ENCODE measurements at places on chromosomes 13 and 19.

GRCh38 chr13:48078251-48078656, 16.6 kb downstream of the MED4 start:
- DNase-seq: peak; percentile 6

- DNase-seq: no peak
These were observed 624 bp downstream of the SAFB start for GRCh38 chr19:5623397-5624017.

- DNase-seq: no peak
These were observed 4.7 kb upstream of the TUBGCP3 start for GRCh38 chr13:112592647-112593046.

GRCh38 chr19:30074741-30075715, 133.0 kb downstream of the URI1 start:
- no peak for DNase-seq

GRCh38 chr19:288911-289310, 2.3 kb downstream of the PLPP2 start:
- DNase-seq: no peak

DNA sequence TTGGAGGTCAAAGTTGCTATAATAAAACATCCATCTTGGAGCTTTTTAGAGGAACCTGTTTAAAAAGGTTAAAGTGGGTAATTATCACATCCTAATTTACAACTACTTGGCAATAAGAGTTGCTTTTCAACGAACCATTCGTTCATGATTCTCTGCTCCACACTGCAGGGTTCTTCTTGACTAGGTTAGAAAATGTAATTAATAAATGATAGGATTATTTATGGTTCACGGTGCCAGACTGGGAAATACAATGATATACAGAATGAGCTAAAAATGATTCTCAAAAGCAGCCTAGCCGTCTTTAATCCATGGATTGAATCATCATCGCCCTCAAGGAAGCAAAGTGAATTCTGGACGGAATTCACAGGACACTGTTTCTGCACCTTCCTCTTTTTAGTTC, 291.2 kb downstream of the TEX29 start:
- no peak for DNase-seq

DNA sequence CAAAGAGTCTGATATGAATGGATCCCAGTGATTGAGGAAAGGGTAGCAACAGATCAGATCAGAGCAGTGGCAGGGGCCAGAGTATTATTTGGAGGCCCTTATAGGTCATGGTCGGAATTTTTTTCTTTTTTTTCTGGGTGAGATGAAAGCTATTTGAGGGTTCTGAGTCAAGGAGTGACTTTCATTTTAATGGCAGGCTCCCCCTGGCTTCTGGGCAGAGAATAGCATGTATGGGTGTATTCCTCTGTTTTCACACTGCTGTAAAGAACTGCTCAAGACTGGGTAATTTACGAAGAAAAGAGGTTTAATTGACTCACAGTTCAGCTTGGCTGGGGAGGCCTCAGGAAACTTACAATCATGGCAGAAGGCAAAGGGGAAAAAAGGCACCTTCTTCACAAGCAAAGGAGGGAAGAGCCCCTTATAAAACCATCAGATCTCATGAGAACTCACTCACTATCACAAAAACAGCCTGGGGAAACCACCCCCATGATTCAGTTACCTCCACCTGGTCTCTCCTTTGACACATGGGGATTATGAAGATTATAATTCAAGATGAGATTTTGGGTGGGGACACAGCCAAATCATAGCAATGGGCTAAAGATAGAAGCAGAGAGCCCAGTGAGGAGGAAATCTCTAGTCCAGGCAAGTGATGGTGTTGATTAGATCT, 3.0 kb upstream of the SLC6A16 start:
- no peak for DNase-seq

GRCh38 chr19:35908973-35909683, 1.0 kb upstream of the TYROBP start:
- peak; percentile 92 for DNase-seq

DNA sequence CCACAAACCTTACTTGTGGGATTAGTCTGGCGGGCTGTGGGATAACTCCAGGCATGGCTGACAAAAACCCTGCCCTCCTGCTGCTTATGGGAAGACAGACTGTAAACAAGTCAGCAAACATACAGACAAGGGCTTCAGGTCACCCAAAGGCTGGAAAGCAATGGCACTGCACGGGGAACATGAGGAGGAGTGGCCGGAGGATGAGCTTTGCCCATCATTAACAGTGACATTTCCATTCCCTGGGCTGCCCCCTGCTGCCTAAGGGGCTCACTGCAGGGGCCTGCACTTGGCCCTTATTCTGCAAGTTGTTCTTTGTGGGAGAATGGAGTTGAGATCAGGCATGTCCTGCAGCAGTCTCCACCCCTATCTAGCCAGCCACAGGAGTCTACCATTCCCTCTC, 91.3 kb downstream of the UQCRFS1 start:
- no peak for DNase-seq

DNA sequence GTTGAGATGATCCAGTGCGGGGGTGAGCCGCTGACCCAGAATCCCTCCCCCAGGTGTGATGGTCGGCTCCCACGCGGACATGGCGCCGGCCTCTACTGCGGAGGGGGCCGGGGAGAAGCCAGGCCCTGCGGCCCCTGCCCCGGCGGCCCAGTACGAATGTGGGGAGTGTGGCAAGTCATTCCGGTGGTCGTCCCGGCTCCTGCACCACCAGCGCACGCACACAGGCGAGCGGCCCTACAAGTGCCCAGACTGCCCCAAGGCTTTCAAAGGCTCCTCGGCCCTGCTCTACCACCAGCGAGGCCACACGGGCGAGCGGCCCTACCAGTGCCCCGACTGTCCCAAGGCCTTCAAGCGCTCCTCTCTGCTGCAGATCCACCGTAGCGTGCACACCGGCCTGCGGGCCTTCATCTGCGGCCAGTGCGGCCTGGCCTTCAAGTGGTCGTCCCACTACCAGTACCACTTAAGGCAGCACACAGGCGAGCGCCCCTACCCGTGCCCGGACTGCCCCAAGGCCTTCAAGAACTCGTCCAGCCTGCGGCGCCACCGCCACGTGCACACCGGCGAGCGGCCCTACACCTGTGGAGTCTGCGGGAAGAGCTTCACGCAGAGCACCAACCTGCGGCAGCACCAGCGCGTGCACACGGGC, 3.7 kb upstream of the NAT14 start:
- no peak for DNase-seq

- peak; percentile 18 for DNase-seq
These were observed 3.6 kb downstream of the POU4F1 start for GRCh38 chr13:78599645-78600279.

DNA sequence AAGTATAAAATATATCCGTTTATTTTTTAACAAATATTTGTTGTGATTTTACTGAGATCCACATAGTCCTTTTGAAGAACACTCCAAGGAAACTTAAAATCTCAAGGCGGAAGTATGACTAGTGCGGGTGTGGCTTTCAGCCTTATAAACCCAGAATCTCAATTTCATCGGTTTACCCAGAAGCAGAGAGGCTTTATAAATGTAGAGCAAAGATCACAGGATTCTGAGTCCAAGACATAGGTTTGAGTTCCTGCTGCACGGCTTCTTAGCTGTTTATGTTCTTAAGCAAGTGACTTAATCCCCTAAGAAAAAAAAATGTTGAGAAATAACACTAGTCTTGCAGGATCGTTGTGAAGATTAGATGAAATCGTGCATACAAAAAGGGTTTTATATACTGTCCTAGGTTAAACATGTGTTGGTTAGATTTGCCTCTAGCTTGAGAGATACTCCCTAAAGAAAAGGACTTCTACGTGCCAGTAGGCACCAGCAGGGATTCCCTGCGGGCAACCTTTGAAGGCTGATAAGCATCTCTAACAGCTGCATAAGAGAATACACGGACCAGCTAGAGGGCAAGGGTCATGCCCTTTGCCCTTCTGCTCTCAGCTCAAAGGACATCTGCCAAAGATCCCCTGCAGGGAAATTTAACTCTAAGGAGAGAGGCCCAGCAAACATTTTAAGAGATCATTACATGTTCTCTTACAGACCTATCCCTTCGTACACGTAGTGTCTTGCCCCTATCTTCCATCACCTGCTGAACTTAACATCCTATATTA, 130.4 kb upstream of the MIR17HG start:
- DNase-seq: no peak

DNA sequence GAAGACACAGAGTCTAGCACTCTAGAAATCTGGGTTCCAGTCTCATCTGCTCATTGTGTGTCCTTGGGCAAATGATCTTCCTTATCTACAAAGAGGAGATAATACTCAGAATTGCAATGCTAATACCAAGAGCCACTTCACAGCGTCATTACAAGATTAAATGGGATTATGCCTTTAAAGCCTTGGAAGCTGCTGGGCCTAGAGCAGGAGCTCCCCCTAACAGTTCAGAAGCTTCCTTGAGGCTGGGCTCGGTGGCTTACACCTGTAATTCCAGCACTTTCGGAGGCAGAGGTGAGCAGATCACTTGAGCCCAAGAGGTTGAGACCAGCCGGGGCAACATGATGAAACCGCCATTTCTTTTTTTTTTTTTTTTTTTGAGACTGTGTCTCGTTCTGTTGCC, 27.6 kb downstream of the AP2S1 start:
- DNase-seq: no peak

DNA sequence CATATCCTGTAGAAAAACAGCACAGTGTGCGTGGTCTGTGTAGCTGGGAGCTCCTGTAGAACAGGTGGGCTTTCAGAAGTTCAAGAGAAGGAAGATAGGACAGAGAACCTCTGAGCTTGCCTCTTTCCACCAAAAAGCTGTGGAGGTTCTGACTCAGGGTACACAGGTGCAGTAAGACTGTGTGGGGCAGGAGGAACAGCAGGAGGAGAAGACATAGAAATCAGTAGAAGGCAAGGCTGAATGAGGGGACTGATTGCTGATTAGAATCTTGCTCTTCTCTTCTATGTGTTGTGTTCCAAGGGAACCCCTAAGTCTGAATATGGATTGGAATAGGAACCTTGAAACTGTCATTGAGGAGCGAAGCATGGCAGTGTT, 122.7 kb downstream of the AKAP11 start:
- no peak for DNase-seq

GRCh38 chr19:40594255-40594654, 6.9 kb upstream of the LTBP4 start:
- DNase-seq: no peak

- DNase-seq: no peak
These were observed 8.6 kb downstream of the C19orf25 start for GRCh38 chr19:1470305-1471009.

DNA sequence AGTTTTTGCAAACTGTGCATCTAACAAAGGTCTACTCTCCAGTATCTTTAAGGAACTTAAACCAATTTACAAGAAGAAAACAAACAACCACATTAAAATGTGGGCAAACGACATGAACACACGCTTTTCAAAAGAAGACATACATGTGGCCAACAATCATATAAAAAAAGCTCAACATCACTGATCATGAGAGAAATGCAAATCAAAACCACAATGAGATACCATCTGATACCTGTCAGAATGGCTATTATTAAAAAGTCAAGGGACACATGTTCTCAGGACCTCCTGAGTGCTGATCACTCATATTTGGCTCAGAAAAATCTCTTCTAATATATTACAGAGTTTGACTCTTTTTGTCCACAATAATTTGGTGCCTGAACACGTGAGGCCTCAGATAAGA, 14.2 kb upstream of the LILRB1 start:
- DNase-seq: no peak

DNA sequence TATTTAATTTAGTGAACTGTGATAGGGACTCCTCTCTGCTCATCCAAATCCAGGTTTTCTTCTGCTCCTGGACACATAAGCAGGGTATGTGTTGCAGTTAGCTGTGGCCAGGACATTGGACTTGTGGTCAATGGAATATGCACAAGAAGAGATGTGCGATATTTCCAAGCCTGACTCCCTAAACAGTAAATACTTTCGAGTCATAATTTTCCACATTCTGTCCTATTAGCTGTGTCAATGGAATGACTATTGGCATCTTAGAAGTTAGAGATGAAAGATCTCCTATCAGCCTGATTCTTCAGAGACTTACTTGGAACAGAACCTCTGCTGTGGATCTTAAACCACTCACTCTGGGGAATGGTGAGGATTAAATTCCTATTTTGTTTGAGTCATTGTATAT, 771.0 kb downstream of the EFNB2 start:
- DNase-seq: no peak

- DNase-seq: no peak
These were observed 5.8 kb upstream of the HSPH1 start for GRCh38 chr13:31167490-31167889.

DNA sequence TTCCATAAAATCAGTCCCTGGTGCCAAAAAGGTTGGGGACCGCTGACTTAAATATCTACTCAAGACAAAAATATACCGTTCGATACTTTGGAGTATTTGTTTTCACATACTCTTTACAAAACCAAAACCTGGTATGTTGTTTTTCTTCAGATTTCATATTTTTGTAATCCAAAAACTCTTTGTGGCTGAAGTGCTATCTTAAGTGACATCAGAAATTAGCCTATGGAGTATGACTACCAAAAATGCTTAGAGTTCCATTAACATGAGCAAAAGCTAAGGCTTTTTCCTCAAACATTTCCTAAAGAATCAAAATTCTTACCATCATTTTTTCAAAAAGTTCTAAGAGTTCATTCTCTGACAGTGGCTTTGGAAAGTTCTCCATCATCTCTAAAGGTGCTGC, 52.0 kb downstream of the DIAPH3 start:
- no peak for DNase-seq

DNA sequence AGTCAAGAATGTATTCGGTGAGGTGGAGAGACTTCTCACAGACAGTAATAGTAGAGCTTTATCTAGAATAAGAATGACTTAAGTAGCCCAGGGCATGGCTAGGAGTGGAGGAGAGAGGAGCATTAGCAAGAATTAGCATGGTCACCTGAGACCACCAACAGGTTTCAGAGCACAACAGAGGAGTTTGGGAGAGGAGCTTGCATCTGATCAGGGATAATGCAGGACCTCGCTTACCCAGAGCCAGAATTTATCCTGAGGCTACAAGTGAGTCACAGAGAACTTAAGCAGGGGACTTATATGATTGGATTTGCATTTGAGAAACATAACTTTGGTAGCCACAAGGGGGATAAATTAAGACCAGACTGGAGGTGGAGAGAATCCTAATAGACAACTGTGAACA, 102.1 kb upstream of the FNDC3A start:
- no peak for DNase-seq

DNA sequence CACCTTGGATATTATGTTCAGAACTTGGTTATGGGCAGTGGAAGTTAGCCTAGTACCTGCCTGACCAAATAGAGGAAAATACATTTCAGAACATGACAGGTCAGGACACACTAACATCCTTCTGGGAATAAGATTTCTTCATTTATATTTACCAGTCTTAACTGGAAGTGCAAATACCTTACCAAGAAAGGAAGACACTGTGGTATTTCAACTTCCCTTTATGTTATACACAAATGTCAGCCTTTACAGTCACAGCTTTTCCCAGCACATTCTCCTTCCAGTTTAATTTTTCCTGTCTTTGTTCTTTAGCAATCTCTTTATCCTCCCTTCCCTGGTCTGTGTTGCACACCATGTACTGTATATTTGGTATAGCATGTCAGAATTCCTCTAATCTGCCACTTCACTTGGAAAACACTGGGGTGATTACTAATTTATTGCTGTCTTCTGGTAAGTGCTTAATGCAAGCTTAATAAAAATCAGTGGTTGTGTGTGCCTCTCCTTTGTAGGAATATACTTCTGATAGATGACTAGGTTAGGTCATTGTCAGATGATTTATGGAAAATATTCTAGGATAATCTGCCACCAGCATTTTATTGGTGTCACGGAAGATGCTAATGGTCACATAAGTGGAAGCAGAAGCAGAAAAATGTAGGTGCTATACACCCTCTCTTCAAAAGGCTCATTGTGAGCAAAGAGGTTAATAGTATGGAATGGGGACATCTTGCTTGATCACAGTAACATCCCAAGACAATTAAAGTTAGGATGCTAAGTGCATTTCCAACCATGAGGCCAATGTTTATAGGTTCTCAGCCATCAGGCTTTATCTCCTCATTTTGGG, 124.3 kb upstream of the STARD13 start:
- no peak for DNase-seq

Measured in SIG-M5 (cell line).